ENCODE measurements at places on chromosomes 4 and X.

GRCh38 chr4:24425863-24426262, 158.5 kb downstream of the DHX15 start:
- DNase-seq: no peak

DNA sequence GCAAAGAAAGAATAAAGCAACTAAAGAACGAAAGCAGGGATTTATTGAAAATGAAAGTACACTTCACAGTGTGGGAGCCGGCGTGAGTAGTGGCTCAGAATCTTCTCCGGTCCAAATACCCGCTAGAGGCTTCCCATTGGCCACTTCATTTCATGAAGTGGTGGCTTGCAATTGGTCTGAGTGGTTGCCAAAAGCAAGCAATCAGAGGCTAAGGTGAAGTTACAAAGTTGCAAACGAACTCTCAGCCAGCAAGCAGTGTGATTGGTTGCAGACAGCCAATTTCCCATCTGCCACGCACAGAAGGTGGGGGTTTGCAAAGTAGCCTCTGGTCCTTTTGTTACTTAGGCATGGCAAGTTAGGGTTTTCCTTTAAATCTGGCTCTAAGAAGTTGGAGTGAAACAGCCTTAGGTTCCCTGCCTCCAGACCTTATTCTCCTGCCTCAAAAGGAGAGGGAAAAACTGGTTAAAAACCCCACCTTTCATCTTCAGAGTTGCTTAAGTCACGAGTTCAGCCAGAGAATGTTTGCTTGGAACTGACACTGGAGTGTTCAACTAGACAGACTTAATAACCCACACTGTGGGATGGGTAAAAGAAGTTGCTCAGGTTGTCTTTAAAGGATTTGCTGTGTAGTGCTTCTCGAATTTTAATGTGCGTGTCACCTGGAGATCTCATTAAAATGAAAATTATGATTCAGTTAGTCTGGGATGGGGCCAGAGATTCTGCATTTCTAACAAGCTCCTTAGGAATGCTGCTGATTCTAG, 6.9 kb upstream of the CLOCK start:
- DNase-seq: no peak

GRCh38 chr4:120853161-120853935, 69.2 kb downstream of the PRDM5 start:
- DNase-seq: no peak

GRCh38 chrX:77440330-77440729, 6.9 kb upstream of the FGF16 start:
- DNase-seq: no peak

DNA sequence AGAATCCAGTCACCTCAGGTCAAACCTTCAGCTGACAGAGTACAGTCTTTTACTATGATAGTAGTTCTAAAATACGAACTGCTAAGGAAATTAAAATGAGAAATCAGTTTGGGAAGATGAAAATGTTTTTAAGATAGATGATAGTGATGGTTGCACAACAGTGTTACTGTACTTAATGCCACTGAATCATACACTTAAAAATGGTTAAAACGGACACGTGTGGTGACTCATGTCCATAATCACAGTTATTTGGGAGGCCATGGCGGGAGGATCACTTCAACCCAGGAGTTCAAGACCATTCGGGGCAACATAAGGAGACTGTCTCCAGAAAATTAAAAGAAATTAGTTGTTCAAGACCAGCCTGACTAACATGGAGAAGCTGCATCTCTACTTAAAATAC, 41.4 kb downstream of the ABHD18 start:
- DNase-seq: no peak

GRCh38 chr4:7937006-7937405, 2.7 kb downstream of the AFAP1 start:
- no peak for DNase-seq

GRCh38 chr4:8104491-8105305, 53.9 kb downstream of the ABLIM2 start:
- no peak for DNase-seq

DNA sequence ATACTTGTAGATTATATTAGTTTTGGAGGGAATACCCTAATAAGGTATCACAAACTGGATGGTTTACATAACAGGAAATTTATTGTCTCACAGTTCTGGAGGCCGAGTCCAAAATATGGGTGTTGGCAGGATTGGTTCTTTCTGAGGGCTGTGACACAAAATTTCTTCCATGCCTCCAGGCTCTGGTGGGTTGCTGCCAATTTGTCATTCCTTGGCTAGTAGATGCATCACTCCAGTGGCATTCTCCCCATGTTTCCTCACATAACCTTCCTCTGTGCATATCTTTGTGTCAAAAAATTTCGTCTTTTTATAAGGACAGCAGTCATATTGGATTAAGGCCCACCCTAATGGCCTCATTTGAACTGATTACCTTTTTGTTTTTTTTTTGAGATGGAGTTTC, 49.3 kb downstream of the APELA start:
- no peak for DNase-seq

DNA sequence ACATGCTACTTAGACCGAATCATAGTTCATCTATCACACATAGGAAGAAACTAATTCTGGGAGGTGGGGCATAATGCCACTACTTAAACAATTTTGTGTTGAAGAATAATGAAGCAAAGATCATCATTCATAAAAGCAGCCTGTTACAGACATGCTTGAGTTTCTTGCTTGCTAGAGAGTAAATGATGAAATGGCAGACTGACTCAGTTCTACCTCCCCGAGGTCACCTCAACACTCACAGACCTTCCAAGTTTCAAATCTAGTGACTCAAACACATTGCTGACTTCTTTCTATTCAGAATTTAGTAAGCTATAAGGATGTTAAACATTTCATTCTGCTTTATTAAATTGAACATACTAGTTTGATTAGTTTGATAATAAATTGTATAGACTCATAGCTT, 636.5 kb upstream of the FRG1 start:
- no peak for DNase-seq

- DNase-seq: no peak
Measured at GRCh38 chrX:86348669-86349068, 200.4 kb downstream of the DACH2 start.

GRCh38 chr4:25981749-25982148, 67.7 kb downstream of the SMIM20 start:
- DNase-seq: no peak

- DNase-seq: no peak
Measured at GRCh38 chrX:71166461-71166860, 21.8 kb downstream of the NLGN3 start.

- no peak for DNase-seq
Measured at GRCh38 chr4:139247700-139248238, 32.3 kb downstream of the MGARP start.

- no peak for DNase-seq
Measured at GRCh38 chr4:160537681-160538080, 1434.8 kb downstream of the RAPGEF2 start.

DNA sequence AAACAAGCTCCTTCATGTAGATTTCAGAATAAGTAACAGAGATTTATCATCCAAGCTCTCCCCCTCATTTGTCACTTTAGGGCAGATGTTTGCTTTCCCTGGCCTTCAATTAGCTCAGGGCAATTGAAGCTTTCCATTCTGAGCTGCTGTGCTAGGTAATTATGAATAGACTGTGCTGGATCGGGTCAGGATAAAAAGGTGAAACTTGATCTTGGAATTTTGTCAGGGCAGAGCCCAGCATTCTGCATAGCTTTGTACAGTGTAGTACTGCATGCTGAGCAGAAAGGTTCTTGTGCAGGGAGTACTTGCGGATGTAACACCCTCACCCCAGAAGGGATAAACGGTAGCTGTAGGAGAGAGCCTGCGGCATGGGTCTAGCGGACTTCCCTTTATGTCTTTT, 64.0 kb upstream of the CLDN34 start:
- DNase-seq: no peak

- no peak for DNase-seq
Measured at GRCh38 chr4:74364652-74365491, at the start of gene EREG. Gene EREG (plus strand): TSS chr4:74365145. CDS start chr4:74365309, 164 bp downstream.

DNA sequence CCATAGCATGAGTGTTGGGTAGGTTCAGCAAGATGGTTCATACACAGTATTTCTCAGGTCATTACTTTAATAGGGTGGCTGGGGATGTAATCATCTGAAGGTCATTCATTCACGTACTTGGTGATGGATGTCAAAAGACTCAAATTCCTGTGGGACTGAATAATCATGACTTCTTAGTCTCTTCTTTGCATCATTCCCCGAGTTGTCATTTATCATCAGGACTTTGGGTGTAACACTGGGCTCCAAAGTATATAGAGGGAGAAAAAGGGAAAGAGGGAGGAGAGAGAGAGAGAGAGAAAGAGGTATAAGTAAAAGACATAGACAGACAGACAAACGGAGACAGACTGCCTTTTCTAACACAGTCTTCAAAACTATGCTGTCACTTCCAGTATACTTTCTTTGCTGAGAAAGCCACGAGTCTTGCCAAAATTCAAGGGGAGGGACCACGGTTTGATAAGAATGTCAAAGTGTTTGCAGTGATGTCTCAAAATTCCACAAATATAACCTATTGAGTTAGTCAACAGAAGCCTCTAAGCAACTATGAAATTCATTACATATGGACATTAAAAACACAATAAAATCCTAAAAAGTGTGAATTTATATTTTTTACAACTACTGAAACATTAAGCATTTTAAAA, 55.9 kb downstream of the UGT2A3 start:
- no peak for DNase-seq

GRCh38 chr4:51890760-51891159, 47.8 kb downstream of the DCUN1D4 start:
- no peak for DNase-seq

DNA sequence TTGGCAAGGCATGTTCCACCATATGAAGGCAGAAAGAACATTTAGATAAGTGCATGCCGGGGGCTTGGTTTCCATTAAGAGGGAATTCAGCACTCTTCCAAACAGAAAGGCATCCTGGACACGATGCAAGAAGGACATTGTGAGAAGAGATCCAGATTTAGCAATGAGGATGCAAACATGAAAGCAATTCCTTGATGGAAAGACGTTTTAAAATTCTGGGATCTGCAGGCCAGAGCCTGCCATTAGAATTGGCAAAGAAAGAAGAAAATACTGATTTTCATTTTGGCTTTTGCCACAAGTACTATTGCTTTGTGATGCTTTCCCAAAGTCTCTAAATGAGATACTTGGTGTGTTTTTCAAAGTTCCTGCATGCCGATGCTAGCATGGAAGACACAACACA, 367.6 kb downstream of the PPP3CA start:
- no peak for DNase-seq

DNA sequence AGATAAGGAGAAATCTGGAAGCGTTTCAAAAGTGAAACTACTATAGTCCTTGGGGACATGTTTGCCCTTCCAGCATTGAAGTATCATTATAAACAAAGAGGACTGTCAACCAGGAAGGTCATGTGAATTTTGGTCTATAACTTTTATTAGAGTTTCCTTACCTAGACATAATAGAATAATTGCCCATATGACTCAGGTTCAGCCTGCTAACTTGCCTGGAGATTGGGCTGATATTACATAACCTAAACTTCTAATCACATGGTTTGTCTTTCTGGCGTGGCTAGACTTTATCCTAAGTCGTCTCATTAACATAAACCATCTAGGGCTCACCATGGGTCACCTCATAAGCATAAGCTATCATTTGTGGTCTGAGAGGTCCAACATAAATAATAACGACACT, 775.9 kb downstream of the CENPC start:
- DNase-seq: no peak

DNA sequence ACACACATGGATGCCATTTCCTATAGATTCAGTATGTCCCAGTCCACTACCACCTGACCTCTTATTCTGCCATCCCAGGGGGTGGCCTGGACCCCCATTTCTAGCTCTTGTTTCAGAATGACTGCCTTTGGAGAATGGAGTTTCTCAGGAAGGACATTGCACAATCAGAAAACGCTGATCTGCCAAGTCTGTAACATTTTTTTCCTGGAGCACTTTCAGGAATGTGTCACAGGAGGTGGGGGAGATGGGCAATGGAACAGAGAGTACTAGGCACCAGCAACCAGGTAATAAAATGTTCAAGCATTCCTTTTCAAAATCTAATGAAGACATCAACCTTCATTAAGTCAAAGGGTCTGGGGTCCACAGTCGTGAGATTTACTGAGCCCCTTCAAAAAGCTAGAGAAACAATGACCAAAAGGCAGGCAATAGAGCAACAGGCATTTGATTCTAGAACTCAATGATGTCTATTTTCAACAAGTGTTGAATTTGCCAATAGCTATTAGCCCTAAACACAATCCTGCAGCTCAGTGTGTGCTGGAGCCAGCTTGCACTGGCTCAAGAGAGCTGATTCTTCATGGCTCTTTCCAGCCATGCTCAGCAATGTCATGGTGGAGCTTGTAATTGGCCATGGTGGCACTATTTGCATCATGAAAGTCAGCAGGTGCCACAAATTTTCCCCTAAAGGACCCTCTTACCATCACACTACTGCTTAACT, 87.1 kb downstream of the KDR start:
- no peak for DNase-seq

GRCh38 chr4:89616382-89616781, 220.6 kb downstream of the SNCA start:
- DNase-seq: no peak

DNA sequence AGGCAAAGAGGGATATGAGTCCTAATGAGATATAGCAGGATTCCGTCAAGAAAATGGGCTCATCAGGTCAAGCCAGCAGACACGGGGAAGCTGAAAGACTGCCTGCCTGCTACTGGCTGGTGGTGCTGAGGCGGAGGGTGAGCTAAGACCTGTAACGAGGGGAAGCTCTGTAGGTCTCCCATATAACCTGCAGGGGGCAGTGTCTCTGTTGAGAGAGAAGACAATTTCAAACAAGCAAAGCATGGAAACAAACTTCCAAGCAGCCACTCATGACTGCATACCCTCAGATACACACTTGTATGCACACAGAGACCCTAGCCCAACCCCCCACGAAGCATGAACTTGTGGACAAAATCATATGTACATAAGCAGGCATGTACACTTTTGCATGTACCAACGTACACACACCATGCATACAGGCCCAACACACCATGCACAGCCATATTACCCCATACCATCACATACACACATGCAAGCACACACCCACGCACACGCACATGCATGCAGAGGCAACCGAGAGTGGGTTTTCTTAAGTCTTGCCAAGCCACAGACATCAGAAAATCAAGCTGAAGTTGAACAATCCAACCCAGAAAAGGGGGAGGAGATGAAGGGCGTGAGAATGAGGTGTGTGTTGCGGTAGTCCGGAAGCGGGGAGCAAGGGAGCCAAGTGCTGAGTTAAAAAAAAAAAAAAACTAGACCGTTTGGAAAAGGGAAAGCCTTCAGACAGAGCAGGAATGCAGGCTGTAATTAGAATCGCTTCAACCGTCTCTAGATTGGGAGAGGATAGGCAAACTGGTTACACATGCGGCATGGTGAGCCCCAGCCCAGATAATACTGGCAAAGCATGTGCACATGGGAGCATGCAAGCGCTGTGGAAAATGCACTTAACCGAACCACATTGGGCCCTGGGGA, 71.0 kb downstream of the PJA1 start:
- peak; percentile 56 for DNase-seq

GRCh38 chr4:154961263-154961662, 180.2 kb downstream of the RBM46 start:
- DNase-seq: no peak

- no peak for DNase-seq
Measured at GRCh38 chrX:1300449-1300848, 31.8 kb downstream of the CSF2RA start.

DNA sequence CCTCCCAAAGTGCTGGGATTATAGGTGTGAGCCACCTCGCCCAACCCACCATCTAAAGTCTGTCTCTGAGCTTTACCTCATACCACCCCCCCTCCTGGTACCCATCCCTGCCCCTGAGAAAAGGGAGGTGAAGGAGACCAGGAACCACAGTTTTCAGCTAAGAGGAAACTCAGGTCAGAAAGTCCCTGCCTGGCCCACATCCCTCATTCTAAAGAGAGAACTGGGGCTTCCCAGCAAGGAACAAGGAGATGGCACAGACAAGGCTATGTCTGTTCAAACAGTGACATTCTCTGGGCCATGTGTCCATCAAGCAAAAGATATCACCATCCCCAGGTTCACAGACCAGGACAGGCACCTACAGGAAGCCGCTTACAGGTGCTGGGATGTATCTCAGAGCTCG, 15.8 kb upstream of the CSF2RA start:
- no peak for DNase-seq
